ENCODE measurements at places on chromosomes 5 and 9.

DNA sequence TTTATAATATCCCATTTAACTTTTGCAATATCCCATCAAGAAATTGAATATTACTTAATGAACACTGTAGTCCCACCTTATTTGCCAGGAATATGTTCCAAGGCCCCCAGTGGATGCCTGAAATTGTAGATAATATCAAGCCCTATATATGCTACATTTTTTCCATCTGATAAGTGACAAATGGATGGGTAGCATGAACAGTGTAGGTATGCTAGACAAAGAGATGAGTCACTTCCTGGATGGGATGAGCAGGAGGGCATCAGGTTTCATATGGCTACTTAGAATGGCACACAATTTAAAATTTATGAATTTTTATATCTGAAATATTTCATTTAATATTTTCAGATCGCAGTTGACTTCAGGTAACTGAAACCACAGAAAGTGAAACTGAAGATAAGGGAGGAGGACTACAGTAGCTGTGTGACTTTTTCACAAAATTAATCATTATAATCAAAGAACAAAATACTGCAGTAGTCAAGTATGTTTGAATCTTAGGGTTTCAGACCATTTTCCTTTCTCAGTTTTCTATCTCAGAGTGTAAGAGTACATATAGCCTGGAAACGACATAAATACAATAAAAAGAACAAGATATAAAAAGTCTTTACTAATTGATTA is 636.4 kb upstream of the ARRDC3 start:
- no peak for DNase-seq

DNA sequence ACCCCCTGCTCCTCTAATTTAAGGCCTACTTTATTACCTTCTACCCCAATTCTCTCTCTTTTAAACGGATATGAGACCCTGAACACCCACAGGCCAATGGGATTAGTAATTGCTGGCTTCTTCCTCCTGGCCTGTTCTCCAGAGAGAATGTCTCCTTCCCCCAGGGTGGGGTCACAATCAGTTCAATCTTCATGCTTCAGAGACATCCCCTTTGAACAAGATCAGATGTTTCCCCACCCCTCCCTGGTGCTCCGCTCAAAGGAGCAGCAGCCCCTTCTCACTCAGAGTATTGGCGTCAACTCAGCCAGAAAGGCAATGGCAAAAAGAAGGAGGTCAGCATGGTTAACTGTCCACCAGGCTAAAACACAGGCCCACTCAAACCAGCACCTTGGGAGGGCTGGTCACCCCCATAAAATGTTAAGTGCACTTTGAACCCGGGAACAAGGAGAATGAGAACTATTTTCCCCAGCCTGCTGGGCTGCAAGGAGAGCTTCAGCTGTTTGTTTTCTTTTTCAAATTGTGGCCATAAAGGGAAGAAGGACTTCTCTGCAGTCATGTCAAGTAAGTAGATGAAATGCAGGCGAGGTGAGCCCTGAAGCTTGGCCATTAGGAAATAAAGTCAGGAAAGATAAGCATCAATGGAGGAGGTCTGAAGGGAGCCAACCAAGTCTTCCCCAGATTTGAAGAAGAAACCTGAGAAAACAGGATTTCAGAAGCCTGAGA is 20.1 kb downstream of the LHFPL2 start:
- DNase-seq = no peak

GRCh38 chr9:130860458-130861316 is 25.6 kb downstream of the ABL1 start:
- DNase-seq = no peak

- no peak for DNase-seq
These were observed 37.0 kb downstream of the NR6A1 start for GRCh38 chr9:124733964-124734740.

Data from CD4-positive, alpha-beta T cell treated with Interleukin-15 for 4 hours (primary cell).